ENCODE measurements at places on chromosomes 16 and 17.

- no peak for DNase-seq
These were observed 2.1 kb downstream of the PAGR1 start for GRCh38 chr16:29818082-29818481.

DNA sequence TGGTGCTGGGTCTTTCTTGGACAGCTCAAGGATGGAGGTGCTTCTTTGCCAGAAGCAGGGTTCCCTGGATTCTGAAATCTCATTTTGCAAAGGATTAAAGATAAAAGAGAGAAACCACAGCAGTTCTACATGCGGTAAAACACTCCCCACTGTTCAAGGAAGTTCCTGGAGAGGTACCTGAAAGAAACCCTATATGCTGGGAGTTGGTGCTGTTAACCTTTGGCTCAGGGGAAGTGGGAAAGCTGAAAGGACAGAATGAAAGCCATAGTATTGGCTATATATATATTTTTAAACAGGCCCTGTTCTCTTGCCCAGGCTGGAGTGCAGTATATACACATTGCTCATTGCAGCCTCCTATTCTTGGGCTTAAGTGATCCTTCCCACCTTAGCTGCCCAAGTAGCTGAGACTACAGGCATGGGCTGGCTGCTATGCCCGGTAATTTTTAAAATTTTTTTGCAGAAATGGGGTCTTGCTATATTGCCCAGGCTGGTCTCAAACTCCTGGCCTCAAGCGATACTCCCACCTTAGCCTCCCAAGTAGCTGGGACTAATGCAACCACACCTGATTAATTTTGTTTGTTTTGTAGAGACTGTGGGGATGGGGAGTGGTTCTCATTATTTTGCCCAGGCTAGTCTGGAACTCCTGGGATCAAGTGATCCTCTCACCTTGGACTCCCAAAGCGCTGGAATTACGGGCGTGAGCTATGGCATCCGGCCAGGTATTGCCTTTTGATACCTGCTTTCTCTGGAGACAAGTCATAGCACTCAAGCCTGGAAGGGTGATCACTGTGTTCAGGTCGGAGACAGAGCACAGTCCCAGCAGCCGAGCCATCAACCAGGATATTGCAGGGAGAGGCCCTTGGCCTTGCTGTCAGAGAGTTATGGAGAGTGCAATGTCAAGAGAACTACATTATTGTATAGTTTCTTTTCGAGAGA, 55.2 kb downstream of the MSI2 start:
- no peak for DNase-seq

DNA sequence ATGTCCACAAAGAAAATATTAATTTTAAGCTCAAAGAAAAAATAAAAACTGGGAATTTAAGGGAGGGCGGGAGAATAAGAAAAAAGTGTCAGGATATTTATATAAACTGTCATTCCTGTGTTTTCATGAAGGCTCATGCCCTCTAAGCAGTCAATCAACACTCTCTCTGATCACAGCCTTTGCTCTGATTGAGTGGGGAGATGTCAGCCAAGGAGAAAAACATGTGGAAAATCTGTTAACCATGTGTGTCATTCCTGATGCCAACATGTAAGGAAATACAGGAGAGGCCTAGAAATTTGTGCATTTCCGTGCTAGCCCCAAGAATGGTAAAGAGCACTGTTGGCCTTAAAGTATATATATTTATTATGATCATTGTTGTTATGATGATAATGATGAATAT, 137.9 kb upstream of the IRX5 start:
- no peak for DNase-seq

GRCh38 chr16:1920727-1921171, 2.5 kb upstream of the HS3ST6 start:
- DNase-seq, result no peak

GRCh38 chr17:7544911-7545310, 3.9 kb upstream of the TNFSF12 start:
- DNase-seq, result no peak

GRCh38 chr17:4636474-4637100, 4.9 kb downstream of the ALOX15 start:
- DNase-seq, result no peak

- DNase-seq, result no peak
These were observed 2.0 kb downstream of the MAF start for GRCh38 chr16:79598348-79599181.

DNA sequence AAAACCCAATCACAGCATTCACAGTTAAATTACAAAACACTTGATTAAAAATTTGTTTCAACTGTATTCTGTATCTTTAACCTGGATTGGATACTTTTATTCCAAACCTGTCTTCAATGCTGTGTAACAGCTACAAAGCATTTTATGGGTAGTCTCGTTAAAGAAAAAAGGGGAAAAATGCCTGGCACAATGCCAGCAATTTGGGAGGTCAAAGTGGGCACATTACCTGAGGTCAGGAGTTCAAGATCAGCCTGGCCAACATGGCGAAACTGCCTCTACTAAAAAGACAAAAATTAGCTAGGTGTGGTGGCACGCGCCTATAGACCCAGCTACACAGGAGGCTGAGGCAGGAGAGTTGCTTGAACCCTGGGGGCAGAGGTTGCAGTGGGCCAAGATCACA, 4.0 kb downstream of the GNA13 start:
- no peak for DNase-seq

DNA sequence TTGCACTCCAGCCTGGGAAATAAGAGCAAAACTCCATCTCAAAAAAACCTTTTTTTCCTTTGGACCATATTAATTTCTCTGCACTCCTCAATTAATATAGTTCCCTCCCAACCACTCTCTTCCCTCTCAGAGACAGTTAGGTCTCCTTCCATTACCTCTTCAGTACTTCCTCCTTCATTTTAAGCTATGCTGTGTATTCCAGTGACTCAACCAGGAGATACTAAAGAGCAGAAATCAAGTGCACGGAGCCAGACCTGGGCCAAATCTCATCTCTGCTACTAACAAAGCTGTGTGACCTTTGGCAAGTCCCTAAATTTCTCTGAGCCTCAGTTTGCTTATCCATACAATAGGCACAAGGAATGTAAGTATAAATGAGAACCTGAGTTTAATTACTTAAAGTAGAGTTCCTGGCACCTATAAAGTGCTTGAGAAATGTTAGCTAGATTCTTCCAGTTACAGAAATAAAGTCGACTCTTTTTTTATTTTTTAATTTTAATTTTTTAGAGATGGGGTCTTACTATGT, 8.5 kb downstream of the PECAM1 start:
- DNase-seq, result no peak

GRCh38 chr17:1898332-1898731, 68.5 kb downstream of the RPA1 start:
- DNase-seq, result no peak

GRCh38 chr17:2897605-2898004, 101.4 kb downstream of the RAP1GAP2 start:
- DNase-seq, result no peak

- DNase-seq, result no peak
These were observed 192.8 kb downstream of the BANP start for GRCh38 chr16:88144028-88144511.

- DNase-seq, result no peak
These were observed 51.1 kb downstream of the CENPV start for GRCh38 chr17:16301963-16302855.

GRCh38 chr17:9283909-9284308, 262.6 kb downstream of the NTN1 start:
- DNase-seq, result no peak

GRCh38 chr17:72419866-72420774, 299.3 kb downstream of the SOX9 start:
- no peak for DNase-seq

- no peak for DNase-seq
These were observed 16.7 kb downstream of the SLC6A2 start for GRCh38 chr16:55672471-55672870.

GRCh38 chr16:10562361-10562899, 18.0 kb downstream of the EMP2 start:
- no peak for DNase-seq

All from stimulated activated CD8-positive, alpha-beta memory T cell treated with anti-CD3 and anti-CD28 coated beads, Interleukin-4, amount 100 ng/mL, for 4 hours (primary cell).